Ascending aorta (tissue), 2 donors: ENCODE measurements at places on chromosomes 1 and 21.

- no peak for DNase-seq
These were observed 65.7 kb upstream of the ECE1 start for GRCh38 chr1:21355956-21356355.

DNA sequence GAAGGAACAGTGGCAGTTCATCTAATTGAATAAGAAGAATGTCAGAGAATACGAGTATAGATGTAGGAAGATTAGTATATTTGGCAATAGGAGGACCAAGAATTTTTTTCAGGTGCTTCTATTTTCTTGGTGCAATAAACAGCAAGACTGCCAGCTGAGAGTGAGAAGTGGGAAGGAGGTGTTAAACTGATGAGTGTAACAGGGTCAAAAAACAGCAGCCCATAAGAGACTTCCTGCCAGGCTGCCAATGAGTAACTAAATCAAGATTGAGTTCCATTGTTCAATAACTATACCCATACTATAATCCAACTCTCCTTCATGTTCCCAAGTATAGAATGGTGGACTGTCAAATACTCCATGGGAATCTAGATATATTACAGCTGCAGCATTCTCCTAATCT, 28.7 kb downstream of the LYST start:
- DNase-seq = no peak

- DNase-seq = no peak
These were observed 42.6 kb upstream of the SRSF10 start for GRCh38 chr1:24022581-24023361.

GRCh38 chr1:58660105-58660504, 39.8 kb downstream of the MYSM1 start:
- no peak for DNase-seq

DNA sequence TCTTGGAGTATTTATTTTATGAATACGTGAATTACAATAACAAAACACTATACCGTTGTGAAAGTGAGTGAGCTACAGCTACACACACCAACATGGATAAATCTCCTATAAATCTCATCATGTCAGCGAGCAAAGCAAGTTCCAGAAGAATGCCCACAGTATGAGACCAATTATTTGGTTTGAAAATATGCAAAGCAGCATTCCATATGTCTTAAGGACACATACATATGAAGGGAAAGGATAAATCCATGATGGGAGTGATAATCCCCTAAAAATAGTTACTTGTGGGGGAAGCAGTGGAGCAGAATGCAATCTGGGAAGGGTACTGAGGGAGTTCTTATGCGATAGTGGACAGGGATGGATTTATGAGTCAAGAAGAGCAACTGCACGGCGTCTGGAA, 261.3 kb downstream of the DISC1 start:
- no peak for DNase-seq

DNA sequence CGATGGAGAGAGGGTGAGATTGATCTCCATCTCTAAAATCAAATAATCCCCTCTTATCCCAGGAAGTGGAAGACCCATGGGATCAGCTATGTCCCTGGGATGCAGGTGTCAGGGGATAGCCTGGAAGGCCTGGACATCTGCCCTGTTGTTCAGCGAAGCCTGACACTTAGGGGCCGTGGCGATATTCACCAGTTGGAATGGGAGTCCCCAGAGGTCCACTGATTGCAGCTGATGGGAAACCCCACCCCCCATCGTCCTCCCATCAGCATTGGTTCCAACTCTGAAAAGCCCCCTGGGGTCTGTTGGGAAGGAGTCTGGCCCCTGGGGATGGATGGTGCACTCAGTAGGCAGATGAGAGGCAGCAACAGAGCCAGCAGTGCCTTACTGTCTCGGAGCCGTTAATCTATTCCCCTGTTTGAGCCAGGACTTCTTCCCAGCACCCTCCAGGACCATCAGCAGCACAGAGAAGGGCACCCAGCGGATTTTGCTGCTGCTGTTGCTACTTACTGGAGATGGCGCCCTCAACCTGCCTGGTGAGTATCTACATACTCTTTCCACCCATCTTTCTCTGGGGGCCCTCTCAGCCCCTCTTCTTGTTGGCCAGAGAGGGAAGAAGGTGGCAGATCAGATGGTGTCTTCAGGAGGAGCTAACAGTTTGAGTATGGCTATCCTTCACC, 13.4 kb downstream of the CATSPER4 start:
- no peak for DNase-seq

DNA sequence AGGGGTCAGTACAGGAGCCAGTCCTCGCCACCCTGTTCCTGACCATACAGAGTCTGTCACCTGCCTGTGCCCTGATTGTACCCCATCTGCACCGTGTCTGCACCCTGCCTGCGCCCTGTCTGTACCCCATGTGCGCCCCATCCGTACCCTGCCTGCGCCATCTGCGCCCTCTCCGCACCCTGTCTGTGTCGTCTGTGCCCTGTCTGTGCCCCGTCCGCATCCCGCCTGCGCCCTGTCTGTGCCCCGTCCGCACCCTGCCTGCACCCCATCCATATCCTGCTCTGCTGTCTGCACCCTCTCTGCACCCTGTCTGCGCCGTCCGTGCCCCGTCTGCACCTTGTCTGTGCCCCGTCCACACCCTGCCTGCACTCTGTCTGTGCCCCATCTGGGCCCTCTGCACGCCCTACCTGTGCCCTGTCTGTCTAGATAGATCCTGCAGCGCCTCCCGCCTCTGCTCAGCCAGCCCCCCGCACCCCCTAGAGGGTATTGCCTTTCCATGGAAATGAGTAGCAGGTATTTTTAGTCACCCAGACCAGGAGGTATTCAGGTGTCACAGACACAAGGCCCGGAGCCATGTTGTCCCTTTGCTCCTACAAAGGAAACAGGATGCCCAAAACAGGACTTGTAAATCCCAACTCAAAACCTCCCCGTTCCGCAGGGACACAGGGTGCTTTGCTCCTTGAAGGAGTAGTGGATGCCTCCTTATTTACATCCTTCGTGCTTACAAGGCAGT, 7.7 kb upstream of the NPHP4 start:
- DNase-seq = no peak

DNA sequence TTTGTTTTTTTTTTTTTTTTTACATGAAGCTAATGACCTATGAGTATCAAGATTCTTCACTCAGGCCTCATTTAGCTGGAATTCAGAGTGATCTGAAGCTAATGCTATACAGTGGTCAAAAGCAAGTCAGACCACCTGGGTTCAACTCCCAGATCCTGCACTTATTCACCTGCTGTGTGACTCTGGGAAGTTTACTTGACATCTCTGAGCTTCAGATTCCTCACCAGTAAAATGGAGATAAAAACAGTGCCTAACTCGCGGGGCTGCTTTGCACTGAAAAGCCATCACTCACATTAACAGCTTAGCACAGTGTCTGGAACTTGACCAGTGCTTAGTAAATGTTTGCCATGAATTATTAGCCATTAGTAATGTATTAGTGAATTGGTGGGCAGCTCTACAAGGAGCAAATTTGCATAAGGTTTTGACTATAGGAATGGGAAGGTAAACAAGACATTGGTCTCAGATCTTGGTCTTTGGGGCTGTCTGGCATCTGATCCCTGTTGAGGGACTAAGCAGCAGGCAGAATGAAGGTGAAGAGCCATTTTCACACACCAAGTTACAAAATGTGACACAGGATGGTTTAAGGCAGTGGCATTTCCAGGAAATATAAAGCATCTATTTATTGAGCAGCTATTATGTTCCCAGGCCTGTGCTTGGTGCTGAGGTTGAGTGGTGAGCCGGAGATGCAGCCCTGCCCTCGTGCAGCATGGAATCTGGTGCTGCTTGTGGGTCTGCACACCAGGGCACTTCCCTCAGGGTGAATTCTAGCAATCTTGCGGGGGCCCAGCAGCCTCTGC, 291.3 kb downstream of the RRAGC start:
- DNase-seq = peak; percentile 42

- DNase-seq = no peak
These were observed 141.7 kb upstream of the SOD1 start for GRCh38 chr21:31517664-31518414.

DNA sequence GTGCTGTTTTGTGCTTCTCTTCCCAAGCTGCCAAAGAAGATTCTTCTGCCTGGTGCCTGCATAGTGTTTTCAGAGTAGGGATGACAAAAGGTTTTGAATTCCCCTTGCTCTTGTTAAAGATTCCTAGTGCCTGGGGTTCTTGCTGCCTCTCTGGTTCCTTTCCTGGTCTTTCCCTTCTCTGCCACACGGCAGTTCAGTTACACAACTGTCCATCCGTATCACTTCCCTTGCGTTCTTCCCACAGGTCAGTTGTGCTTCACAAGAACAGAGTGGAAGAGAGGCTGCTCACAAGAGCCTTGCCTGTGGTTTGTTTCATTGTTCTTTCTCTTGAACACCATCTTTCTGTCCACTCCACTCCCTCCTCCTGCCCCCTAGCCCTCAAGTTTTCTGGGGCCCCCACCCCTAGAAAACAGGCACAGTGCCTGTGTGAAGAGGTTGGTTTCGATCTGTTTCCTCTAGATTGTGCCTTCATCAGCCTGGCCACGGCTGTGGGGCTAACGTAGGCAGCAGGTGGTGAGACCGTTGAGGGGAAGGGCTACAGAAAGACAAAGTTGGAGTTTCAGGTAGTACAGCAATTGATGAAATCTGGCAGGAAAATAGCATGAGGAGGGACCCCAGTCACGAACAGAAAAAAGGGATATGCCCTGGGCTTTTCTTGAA, 5.8 kb downstream of the VASH2 start:
- DNase-seq = no peak

- DNase-seq = peak; percentile 79
These were observed 9.2 kb downstream of the FCMR start for GRCh38 chr1:206912445-206913095.

DNA sequence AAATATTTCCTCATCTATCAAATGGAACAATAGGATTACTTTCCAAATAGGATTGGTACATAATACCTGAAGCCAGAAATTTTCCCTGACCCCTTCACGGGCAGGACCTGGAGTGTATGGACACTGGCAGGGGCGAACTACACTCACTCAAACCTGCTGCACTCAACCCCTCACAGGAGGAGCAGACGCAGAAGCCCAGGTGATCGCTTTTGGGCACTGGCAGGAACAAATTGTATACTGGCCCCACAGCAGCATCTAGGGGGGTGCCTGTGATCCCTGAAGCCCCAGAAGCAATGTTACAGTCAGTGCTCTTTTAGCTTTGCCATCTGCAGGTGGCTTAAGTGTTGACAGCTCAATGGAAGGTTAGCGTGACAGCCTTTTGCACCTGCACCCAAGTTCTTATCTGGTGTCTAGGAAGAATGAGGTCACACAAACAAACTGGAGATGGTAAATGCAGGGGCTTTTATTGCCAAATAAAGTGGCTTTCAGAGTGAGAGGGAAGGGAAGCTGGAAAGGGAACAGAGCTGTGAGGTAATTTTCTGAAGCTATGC, 199.2 kb upstream of the NEGR1 start:
- DNase-seq = no peak
